Spinal cord (tissue), 10 donors: ENCODE measurements at places on chromosomes 5 and 9. TPM values are rescaled to one million over a fixed set of nuclear protein-coding genes. Genes with fewer than 3 reads are reported as not detected.
A peak's percentile ranks its signal among the peaks of the same experiment; 100 is the strongest.

GRCh38 chr9:137128862-137129455 lies 10.0 kb upstream of the GRIN1 start:
- DNase-seq: no peak

DNA sequence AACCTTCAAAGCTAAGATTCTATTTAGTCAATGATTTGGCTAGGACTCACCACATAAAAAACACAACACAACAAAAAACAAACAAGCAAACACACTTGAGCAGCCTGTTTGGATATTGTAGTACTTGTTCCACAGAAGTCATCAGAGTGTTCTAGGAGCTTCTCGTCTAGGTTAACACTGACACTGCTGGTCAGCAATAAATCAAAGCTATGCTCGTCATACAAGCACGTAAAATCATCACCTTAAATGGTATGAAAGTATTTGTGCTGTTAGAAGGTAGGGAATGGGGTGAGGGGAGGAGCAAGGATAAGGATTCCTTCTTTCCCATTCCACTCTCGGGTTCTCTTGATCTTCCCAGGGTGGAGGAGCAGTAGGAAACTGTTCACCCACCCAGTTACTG lies 88.0 kb downstream of the ARL15 start:
- no peak for DNase-seq

- no peak for DNase-seq
Observed at GRCh38 chr9:113876993-113877368, 872 bp downstream of the ZNF618 start.

DNA sequence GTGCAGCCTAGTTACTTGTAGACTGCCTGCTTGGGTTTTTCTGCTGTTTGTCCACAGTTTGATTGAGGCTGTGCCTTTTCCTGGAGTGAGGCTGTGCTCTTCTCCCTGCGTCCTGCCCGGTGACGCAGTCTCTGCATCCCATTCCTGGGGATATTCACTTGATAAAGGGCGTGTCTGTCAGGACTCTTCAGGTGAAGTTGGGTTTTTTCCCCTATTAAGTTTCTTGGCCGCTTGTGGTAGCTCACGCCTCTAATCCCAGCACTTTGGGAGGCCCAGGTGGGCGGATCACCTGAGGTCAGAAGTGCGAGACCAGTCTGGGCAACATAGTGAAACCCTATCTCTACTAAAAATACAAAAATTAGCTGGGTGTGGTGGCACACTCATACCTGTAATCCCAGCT lies 50.0 kb upstream of the SUSD3 start:
- DNase-seq: no peak

DNA sequence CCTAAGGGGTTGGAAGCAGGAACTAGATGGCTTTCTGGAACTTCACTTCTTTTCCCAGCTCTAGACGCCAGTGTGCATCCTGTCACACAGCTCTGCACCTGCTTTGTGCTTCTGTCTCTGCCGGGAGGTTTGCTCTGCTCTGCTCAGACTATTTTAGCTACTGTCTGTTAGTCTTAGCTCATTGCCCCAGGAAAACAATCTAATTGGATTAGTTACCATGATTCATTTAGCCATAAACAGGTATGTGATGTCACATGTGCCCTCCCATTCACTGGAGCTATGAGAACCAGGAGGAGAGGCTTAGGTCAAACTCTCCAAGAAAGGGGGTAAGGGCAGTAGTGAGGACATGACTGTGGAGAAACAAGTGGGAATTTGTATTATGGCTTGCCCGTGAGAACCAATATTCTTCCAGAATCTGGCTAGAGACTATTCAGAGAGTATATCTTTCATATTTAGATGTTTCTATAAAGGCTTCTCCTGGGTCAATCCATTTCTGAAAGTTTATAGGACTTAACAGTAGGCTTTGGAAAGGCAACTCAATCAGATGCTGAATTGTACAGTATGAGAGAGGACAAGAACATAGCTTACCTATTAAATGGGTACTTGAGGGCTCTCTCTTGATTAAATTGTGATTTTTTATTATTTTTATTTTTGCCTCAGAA lies 22.4 kb upstream of the NREP start:
- no peak for DNase-seq

GRCh38 chr9:97445119-97445701 lies 33.3 kb downstream of the TDRD7 start:
- no peak for DNase-seq

GRCh38 chr5:170721681-170722080 lies 61.8 kb upstream of the GABRP start:
- no peak for DNase-seq

DNA sequence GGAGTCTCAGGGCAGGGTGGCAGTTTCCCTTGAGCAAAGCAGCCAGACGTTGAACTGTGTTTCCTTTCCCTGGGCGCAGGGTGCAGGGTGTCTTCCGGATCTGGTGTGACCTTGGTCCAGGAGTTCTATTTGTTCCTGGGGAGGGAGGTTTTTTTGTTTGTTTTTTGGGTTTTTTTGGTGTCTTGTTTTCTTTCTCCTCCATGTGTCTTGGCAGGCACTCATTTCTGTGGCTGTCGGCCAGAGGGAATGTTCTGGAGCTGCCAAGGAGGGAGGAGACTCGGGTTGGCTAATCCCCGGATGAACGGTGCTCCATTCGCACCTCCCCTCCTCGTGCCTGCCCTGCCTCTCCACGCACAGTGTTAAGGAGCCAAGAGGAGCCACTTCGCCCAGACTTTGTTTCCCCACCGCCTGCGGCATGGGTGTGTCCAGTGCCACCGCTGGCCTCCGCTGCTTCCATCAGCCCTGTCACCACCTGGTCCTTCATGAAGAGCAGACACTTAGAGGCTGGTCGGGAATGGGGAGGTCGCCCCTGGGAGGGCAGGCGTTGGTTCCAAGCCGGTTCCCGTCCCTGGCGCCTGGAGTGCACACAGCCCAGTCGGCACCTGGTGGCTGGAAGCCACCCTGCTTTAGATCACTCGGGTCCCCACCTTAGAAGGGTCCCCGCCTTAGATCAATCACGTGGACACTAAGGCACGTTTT lies 3.5 kb upstream of the PHYHD1 start:
- DNase-seq: no peak

DNA sequence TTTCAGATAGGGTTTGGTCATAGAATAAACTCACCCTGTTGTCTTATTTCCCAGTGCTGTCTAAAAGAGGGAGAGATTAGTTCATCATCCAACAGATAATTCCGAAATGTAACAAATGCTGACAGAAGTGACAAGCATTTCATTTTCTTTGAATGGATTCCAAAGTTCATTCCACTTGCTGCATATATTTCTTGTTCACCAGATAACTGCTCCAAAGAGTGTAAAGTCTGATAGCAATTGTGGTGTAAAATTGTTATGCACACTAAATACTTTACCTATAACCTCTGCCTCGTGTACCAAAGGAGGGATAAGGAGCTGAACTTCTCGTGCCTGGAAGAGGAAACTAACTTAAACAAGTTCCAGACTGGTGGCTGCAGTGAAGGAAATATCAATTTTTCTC lies 290.0 kb upstream of the ADAMTSL1 start:
- DNase-seq: no peak

DNA sequence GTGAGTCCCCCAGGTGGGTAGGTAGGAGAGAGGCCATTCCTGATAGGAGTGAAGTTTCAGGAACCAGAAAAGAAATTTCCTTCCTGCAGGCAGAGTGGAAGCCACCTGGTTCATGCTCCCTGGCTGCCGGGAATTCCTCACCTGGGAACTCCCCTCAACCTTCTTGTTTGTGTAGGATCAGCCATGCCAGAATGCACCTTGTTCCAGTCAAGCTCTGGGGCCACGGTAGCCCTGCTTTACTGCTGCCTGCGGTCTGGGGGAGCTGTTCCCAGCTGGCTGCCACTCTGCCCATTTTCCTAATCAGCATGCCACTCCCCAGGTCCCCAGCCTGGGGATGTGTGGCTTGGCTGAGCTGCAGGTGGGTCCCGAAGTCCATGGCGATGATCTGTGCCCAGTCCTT lies 18.7 kb upstream of the B4GALT1 start:
- no peak for DNase-seq

GRCh38 chr9:21558615-21559401 lies 76.7 kb upstream of the IFNE start:
- DNase-seq: no peak

GRCh38 chr5:158816011-158816696 lies 283.6 kb downstream of the EBF1 start:
- DNase-seq: no peak

DNA sequence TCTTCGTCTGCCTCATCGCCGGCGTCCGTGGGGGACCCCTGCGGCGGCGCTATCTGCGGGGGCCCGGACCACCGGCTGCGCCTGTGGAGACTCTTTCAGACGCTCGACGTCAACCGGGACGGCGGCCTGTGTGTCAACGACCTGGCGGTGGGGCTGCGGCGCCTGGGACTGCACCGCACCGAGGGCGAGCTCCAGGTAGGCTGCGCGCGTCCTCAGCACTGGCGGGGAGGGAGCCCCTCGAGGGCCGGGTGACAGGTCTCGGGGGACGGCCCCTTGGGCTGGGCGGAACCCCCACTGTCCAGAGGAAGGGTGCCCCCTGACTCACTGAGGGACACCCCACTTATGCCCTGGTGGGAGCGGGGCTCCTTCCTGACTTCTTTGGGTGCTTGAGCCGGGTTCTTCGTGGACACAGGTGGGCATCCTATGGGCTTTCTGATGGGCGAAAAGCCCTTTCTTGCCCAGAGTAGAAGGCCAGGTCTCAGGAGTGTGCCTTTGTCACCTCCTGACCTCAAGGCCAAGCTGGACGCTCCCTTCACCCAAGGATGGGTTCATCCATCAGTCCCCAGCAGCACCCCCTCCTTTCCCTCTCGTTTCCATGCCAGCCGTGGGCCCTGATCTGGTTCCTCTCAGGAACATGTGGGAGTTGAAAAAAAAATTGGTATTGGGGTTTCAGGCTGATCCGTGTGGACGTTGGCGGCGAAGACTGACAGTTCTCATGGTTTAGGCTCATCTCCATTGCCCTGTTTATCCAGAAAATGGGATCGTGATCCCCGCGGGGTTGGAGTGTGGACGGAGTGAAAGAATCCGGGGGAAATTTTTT lies 564 bp downstream of the SLC25A25 start:
- DNase-seq: no peak

DNA sequence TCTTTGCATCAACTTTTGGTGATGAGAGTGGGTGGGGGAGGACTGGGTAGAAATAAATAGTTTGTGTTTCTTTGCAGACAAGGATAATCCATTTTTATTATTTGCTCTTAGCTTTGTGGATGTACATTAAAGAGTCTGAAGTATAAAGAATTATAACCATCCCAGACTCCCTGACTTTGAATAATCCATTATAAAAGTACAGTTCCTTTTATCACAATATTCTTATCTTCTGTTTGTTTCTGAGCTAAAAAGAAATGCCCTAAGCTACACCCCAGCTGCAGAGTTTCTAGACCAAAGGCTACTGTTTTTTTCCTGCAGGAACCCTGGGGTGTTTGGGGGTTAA lies 77.9 kb downstream of the NDFIP1 start:
- DNase-seq: no peak

DNA sequence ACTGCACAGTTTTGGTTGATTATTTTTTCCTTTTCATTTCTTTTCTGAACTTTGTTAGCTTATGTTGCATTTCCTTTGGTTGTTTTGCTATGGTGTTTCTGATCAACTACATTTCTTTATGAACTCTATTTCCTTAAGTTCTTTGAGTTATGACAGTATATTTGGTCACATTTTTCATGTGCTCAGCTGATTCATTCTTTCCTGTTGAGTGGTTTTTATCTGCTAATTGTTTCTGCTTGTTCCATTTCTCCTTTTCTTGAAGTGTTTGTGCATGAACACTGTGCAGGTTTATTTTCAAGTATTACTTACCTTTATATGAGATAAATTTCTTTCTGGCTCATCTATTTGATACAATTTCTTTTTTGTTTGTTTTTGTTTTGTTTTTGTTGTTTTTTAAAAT lies 50.9 kb upstream of the MACIR start:
- no peak for DNase-seq

- DNase-seq: peak; percentile 12
Observed at GRCh38 chr9:38172586-38172985, 103.6 kb upstream of the SHB start.

- no peak for DNase-seq
Observed at GRCh38 chr9:127172066-127172707, 49.8 kb upstream of the ANGPTL2 start.

GRCh38 chr5:16229357-16229940 lies 49.9 kb upstream of the MARCHF11 start:
- no peak for DNase-seq

- no peak for DNase-seq
Observed at GRCh38 chr5:117177302-117177701, 602.7 kb upstream of the SEMA6A start.

- no peak for DNase-seq
Observed at GRCh38 chr9:95074632-95075031, 242.9 kb downstream of the FANCC start.

- DNase-seq: no peak
Observed at GRCh38 chr9:137230705-137231371, at the start of gene SLC34A3. SLC34A3 (plus strand) TSS chr9:137230901; CDS start chr9:137231703, 802 bp downstream.

DNA sequence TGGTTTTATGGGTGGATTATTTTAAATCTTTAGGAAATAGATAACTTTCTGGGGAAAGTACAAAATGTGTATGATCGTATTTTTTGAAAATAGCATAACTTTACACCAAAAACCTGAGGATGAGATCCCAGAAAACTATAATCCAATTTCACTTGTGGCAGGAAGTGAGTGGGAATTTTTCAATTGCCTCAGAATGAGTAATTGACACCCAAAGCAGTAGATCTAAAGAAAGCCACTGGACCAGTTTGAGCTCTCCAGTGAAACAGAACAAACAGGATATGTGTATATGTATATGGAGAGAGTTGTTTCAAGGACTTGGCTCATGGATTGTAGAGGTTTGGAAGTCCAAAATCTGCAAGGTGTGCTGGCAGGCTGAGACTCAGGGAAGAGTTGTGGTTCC lies 109.2 kb upstream of the SHB start:
- DNase-seq: no peak

DNA sequence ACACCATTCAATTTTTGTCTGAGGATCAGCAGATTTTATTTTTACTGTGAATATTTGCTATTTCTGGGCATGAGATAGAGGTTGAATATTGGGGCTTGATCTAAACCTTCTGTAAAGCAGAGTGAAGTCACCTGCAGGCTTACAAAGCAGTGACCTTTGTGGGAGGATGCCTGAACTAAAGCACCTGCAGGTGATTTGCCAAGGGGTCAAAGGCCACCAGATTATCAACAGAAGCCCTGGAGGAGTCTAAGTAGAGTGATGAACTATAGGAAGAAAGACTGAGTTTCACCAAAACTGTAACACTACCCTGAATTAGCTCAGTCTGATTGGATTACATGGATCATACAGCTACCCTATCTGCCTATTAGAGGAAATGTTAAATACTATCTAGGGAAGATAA lies 144.3 kb upstream of the PRLR start:
- no peak for DNase-seq

DNA sequence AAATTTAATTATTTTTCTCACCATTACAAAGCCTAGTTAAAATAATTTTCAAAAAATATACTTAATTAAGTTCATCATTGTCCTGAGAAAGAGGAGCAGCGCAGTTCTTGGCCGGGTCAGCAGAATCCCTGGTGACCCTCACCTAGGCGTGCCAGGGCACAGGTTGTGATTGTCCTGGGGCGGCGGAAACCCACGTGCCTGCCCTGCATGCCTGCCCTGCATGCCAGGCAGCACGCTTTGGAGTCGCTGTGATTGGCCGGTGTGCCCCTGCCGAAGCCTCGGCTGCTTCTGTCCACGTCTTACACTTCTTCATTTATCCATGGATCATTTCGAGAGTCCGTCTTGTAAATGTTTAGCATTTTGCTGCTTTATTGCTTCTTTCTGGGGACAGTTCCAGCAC lies 25.6 kb downstream of the SLC12A2 start:
- DNase-seq: no peak

INSL4 gene
- not detected for total RNA-seq

COL15A1 gene
- 94.4 TPM for total RNA-seq

SLC12A7 gene
- 13.3 TPM for total RNA-seq

FOXD4L6 gene
- total RNA-seq: not detected

KIAA0825 gene
- 12.7 TPM for total RNA-seq

DCP2 gene
- 51.8 TPM for total RNA-seq

BICD2 gene
- 34.9 TPM for total RNA-seq

PITX1 gene
- total RNA-seq: not detected

CMYA5 gene
- 4.9 TPM for total RNA-seq
